ENCODE measurements at places on chromosomes 5 and 9.

GRCh38 chr9:81631218-81631745 is 58.1 kb downstream of the TLE1 start:
- DNase-seq: no peak

DNA sequence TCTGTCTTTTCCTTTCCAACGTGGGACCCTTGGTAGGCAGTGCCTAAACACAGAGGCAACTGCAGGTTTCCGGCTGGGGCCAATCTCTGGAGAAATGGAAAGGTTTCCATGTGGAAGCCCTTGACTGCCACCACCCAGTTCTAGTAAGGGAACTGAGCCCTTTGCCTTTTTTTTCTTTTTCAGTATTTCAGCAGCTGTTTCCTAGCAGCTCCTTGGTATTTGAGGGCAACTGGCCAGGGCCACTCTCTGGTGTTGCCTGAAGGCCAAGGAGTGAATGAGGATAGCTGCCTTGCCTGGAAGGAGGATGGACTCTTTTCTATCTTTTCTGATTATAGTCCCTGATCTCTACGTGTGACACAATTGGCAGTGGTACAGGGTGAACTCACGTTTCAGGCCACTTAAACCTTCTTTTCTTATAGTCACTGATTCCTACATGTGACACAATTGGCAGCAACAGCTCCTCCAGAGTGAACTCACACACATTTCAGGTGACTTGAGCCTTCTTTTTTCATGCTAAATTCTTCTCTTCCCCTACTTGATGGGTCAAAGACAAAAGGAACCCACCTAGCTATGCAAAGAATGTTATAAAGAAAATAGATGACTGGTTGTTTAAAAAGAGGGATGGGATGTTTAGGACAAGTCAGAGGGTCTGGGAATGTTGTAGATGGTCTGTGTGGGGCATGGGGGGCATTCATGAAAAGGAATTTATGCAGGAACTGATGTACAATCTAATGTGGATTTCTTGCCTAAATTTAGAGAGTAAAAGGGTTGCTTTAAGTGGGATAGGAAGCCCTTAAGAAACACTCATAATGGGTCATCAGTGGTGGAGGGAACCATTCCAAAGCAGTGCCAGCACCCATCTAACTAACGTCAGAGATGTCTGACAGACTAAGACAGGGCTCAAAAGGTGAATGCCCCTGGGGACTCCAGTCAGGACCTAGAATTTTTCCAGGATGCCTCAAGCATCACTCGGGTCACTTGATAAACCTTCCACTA is 190.1 kb downstream of the TMEM232 start:
- no peak for DNase-seq

- DNase-seq: no peak
Observed at GRCh38 chr5:6261256-6261655, 117.1 kb downstream of the MED10 start.

DNA sequence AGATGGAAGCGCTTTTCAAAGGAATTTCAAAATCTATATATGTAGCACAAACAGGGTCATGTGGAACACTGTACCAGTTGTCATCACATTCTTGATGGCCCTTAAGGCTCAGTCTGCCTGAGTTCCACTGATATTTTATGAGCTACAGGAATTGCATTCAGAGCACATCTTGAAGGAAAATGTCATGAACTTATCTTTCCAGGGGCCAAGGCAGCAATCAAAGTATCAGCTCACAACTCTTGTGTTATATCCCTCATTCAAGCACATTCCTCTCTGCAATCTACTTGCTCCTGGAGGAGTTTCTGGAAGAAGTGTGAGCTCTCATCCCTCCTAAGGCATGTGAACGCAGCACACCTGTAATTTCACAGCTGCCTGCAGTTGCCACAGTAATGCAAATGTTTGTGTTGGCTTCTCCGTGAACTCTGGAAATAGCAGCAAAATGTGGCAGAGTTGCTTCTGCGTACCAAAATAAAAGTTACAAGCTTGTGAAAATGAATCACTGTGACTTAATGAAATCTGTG is 89.7 kb upstream of the EQTN start:
- no peak for DNase-seq

DNA sequence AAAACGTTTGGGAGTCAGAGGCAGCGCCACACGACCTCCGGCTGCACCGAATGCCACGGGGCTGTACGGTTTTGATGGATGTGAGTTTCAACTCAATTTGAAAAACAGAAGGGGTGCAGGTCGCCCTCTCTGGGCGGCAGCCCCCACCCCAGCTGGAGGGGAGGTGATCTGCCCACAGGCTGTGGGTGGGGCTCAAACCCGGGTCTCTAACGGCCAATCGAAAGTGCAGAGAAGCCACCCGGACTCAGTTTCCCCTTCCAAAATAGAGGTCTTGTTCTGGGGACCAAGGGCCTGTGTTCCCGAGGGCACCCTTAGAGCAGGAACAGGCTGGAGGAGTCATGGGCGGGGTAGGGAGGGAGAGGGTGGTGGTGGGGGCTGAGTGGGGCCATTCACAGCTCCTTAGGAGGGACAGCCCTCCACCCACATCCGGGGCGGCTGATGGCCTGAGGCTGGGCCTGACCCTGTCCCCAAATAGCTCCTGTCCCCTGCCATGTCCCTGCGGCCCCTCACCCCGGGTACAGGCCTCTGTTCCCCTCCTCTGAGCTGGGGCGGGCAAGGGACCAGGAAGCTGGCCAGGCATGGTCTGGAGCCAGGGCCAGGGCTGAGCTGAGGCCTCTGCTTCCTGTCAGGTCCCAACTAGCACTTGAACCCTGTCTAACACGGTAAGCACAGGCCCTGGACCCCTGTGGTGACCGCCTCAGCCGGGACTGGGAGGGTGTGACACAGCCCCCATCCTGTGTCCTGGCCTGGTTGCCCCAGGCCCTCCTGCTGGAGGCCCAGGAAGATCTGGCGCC is 22.6 kb upstream of the NOTCH1 start:
- no peak for DNase-seq

DNA sequence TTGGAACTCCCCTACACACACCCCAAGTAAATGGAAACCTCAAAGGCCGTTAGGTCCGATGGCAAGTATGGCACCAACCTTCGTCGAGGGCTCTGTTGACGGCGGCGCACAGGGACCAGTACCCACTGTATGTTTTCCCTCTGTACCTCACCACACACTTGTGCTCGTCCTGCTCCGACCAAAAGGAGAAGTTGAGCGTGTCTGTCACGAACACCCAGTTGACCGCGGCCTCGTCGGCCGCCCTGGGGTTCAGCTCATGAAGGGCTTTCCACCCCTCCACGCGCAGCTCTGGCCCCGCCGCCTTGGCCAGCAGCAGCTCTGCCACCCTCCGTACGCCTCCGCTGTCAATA is 24.0 kb downstream of the HNRNPK start:
- DNase-seq: peak; percentile 84

GRCh38 chr5:36535859-36536615 is 70.4 kb upstream of the SLC1A3 start:
- DNase-seq: no peak

DNA sequence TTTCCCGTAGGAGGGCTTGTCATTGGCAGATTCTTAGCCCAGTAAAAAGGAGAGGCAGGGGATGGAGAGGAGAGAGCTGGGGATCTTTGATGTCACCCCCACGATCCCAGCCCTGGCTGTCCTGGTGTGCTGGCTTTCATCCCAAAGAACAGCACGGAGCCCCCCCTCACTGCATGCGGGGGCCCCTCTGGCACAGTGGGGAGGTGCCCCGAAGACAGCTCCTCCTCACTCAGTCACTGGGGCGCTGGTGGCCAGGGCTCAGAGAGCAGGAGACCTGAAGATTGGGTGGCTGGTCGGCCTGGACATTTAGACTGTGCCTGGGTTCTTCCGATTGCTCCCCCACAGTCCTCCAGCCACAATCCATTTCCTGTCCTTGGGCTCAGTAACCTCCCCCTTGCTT is 207.5 kb downstream of the MELK start:
- no peak for DNase-seq

DNA sequence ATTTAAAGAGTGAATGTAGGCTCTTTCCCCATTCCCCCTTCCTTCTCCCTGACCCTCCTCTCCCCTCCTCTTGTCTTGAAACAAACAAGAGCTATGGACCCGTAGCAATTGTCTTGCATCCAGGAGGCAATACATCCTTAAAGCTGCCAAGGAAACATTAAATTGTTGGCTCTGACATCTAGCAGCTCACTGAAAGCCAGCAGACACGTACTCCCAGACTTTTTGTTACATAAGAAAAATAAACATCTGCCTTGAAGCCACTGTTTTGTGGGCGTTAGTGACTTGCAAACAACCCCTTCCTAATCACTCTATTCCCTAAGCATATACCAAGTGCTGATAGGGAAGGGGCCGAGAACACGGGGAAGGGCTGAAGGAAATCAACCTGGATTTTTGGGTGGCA is 8.6 kb downstream of the SLC45A2 start:
- DNase-seq: peak; percentile 11

- no peak for DNase-seq
Observed at GRCh38 chr5:64144425-64145215, 21.0 kb upstream of the RNF180 start.

DNA sequence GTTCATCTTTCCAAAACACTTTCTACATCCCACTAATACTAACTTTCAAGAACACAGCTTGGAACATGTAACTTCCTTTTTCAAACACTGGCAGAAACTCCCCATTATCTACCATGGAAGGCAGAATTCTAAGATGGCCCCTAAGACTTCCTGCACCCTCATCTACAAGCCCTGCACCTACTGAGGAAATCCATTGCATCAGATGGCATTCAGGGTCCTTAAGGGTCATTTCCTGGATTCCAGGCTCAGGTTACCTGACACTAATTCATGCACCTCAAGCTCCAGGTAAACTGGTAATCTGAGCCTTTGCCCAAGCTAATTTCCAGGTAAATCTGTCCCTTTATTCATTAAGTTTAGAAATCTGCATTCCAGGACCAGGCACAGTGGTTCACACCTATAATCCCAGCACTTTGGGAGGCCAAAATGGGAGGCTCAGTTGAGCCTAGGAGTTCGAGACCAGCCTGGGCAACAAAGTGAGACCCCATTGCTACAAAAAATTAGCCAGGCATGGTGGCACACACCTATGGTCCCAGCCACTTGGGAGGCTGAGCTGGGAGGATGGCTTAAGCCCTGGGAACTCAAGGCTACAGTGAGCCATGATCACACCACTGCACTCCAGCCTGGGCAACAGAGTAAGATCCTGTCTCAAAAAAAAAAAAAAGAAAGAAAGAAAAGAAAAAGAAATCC is 91.6 kb downstream of the NFIB start:
- DNase-seq: no peak
